ENCODE measurements at places on chromosomes 2 and 18.

DNA sequence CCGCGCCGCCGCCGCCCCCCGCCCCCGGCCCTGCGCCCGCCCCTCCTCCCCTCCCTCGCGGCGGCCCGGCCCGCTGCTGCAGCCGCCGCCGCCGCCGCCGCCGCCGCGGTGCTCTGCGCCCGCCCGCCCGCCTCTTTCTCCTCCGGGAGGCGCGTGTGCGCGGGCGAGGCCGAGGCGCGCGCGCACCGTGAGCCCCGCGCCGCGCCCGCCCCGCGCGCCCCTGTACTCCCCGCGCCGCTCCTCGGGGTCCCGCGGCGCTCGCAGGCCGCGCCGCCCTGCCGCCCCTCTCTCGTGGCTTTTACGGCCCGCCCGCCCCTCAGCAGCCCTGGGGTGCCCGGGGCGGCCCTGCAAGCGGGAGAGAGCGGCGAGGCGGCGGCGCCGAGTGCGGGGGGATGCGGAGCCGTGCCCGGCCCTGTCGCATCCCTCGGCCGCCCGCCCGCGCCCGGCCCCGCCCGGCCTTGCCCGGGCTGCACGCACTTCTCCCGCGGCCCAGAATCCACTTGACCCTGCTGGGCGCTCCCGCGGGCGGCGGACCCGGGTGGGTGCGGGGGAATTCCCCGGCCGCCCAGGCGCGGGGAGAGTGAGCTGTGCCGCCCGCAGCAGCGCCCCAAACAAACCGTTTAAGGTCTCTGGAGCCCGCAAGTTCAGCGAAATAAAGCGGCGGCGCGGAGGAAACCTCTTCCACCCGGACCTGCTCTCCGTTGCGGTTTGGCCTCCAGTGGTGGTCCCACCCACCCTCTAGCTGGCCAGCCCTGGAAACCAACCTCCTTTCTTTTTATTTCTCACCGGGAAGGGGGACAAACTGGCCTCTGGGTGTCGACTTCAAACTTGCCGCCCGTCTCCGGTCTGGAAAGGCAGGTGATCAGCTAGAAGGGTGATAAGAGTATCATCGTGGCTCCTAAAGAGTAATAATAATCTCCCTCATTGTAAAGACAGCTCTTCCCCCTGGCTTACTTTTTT, 37.4 kb downstream of the AFF3 start:
- no peak for DNase-seq

- no peak for DNase-seq
These were observed 24.1 kb downstream of the ADNP2 start for GRCh38 chr18:80133124-80133523.

DNA sequence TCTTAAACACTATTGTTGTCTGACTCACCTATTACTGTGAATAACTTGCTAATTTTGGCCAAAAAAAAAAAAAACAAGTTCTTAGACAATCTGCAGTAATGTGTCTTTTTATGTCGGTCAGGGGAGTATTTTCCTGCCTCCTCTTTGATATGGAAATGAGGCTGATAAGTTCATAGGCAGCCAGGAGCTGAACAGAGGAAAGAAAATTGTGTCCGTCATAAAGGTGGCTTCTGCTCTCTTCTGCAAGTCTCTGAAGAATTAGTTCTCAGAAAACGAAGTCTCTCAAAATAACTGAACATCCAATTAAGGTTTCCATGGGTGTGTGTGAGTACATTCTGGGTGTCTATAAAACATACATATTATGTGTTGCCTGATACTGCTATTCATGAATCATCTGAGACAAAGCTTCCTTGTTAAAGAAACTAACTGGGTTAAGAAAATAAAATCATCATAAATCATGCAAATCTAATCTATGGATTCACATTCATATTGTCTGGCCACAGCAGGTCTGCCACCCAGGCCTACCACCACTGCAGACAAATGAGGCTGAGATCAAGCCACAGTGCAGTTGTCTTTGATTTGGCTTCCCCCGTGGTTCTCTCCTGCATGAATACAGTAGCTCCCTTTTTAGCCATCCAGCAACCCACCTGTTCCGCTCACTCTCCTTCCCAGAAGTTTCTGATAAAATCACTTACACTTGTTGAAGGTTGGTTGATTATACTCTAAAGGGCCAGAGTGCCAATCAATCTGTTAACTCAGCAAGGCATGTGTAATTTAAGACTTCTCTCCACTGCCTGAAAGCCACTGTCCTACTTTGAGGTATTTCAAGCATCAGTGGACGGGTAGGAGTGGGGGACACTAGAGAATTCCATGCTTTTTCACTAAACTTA, 19.4 kb upstream of the SP5 start:
- DNase-seq = no peak

DNA sequence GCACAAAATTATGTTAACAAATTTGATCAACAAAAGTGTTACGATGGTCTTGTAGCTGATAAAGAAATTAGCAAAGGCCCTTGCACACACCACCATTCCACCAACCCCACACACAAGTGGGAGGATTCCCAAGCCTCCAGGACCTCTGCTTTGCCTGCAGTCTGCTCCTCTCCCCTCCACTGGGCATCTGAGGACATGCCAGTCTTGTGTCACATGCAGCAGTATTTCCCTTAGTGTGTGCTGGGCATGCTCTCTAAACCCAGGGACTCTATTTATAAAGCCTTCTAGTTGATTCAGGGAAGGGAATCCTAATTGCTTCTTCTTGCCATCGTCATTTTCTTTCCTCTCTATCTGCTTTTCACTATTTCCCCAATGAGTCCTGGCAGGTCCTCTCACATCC, 53.3 kb downstream of the KCTD18 start:
- no peak for DNase-seq

DNA sequence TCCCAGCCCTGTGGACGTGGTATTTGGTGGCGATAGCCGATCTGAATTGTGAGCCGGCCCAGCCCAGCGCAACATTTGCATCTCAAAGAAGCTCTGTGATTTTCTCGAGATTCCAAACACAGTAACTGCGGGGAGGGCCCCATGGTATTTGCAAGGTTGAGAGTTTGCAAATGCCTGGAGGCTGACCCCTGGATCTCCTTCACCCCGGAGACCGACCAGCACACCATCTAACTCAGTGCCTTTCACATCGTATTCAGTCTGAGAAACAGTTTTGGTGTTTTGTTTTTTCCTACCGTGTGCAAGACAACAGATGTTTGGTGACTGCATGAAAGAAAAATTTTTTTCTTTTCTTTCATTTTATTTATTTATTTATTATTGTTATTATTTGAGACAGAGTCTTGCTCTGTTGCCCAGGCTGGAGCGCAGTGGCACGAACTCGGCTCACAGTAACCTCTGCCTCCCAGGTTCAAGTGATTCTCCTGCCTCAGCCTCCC, 40.3 kb downstream of the MYCN start:
- no peak for DNase-seq

All from T1000 (cell line).